CD4-positive, alpha-beta T cell treated with Interleukin-21 for 1 hour (primary cell): ENCODE measurements at places on chromosomes 6 and 20.

GRCh38 chr20:7967199-7967844 is 27.1 kb upstream of the HAO1 start:
- DNase-seq, result no peak

- no peak for DNase-seq
These were observed 27.6 kb upstream of the MRGBP start for GRCh38 chr20:62768551-62769287.

DNA sequence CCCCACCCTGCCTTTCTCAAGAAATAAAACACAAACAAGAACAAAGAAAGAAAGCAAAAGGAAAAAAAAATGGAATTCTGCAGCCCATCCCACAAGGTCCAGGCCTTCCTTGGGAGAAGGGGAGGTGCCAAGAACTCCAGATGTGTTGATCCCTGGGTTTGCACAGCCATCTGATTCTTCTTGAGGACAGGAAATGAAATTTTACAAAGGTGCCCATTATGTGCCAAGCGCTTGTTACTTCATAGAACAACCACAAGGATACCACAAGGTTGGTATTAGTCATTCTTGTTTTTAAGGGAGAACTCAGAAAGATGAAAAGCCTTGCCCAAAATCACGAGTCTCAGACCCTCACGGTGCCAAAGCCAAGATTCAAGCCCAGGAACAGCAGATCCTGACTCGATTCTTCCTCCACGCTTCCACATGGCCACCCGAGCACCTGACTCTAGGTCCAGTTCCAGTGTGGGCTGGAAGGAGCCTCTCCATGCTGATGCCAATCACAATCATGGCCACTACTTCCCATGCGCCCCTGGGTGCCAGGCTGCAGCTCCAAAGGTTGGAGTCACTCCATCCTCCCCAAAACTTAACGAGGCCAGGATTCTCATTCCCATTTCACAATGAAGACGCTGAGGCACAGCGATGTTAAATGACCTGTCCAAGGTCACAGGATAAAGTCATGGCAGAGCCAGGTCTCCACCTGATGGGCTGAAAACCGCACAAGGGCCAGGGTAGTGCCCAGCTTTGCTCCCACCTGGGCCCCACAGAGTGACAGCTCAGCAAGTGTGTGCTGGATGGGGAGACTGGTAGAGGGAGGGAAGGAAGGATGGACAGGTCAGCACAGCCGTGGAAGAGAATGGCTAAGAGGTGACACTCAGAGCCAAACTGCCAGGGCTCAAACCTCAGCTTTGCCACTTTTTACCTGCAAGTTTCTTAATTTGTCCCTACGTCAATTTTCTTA is 66.7 kb upstream of the TOP1 start:
- no peak for DNase-seq

DNA sequence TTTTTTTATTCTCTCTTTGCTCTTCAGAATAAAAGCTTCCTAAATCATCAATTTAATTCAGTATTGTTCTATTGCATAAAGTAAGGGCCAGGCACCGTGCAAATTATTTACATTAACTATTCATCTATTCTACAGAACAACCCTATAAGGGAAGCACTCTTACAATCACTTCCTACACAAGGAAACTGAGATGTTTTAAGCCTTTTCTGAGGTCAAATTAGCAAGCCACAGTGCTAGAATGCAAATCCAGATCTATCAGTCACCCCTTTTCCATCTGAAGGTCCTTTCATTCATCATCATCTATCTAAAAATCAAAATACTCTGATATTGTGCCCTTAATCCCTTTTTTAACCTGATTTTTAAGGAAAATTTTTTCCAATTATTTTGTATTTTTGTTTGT is 31.2 kb downstream of the FRK start:
- no peak for DNase-seq

- no peak for DNase-seq
These were observed 149.4 kb downstream of the SMOC2 start for GRCh38 chr6:168590406-168590805.

DNA sequence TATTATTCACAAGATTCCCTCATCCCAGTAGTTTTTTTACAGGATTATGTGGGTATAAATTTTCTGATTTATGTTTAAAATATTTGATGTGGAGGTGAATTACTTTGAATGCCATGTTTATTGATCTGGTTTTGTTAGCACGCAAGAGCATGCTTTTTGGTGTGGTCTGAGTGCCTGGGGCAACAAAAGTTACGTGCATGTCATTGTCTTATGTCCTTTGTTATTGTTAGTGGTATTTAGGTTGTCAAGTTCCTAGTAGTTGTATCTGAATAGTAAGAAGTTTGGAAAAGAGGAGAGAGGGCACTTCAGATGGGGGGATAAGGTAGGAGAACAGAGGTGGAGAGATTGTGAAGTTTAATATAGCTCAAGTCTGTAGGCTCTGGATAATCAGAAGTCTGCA is 95.0 kb downstream of the ATRN start:
- DNase-seq, result no peak

DNA sequence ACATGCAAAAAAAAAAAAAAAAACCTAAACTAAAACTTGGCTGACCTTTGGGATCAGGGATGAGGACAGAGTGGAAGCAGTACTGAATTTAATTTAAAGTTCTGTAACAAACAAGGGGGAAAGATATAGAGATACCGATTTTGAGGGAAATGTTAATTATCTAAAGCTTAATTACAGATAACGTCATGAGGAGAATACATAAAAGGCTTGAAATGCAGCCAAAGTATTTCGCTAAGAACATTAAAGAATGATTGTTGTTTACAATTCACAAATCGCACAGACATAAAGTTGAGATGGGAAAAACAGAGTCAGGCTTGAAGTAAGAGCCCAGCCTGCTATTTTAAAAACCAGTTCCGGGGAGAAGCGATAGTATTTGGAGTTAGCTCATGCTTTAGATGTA is 208.0 kb upstream of the SASH1 start:
- DNase-seq, result no peak

DNA sequence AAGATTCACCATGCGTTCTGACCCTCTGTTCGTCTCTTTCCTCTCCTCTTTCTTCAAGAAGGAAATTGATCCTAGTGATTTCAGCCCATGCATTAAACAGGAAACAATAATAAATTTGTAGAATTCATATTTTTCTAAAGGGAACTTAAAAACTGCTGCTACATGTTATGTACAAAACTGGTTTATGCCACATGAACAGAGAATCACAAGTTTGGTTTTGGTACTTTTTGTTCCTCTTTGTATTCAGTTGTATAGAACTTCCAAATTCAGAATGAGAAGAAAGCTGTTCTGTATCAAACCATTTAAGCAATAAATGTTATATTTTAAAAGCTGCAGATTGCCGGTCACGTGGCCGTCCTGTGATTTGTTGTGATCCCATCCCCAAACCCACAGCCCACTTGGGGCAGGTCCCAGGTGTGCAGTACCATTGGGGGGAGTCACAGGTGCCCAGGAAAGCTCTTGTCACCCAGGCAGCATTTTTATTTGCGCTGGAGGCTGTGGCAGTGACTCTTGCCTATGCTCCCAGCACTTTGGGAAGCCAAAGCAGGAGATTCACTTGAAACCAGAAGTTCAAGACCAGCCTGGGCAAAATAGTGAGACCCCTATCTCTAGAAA is 61.2 kb downstream of the SSR1 start:
- no peak for DNase-seq

- no peak for DNase-seq
These were observed 3.3 kb upstream of the BIRC7 start for GRCh38 chr20:63232235-63233060.

GRCh38 chr6:87277123-87277522 is 45.3 kb upstream of the SMIM8 start:
- peak; percentile 9 for DNase-seq

GRCh38 chr20:46119028-46119546 is 973 bp downstream of the CD40 start:
- no peak for DNase-seq

GRCh38 chr6:55456016-55456415 is 123.0 kb downstream of the HMGCLL1 start:
- DNase-seq, result no peak

DNA sequence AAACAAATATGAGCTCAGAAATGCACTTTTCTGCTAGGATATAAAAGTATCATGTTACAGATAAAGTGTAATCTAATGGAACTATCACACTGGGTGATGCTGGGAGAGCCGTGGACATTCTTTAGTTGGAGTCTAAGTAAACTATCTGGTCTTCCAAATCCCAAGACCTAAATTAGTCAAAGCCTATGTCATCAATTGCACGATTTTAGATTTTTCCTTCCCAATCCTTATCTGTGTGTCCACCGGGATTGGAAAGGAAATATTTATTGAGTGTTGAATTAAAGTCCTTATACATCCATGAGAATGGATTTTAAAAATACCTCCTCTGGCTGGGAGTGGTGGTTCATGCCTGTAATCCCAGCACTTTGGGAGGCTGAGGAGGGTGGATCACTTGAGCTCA is 19.6 kb upstream of the MRAP2 start:
- no peak for DNase-seq

- no peak for DNase-seq
These were observed 98.8 kb downstream of the MYLK4 start for GRCh38 chr6:2651961-2652360.

- no peak for DNase-seq
These were observed 271.6 kb upstream of the BMP2 start for GRCh38 chr20:6495907-6496306.

DNA sequence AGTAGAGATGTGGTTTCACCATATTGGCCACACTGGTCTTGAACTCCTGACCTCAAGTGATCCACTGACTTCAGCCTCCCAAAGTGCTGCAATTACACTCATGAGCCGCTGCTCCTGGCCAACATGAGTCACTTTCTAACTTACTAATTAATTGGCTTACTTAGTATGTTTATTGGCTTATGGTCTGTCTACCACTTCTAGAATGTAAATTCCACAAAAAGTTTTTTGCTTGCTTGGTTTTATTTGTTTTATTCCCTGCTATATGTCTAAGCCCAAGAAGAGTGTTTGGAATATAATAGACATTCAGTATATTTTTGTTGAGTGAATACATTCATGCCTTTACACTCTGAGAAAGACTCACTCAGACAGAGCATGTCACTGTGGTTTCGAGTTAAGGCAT is 86.0 kb downstream of the SAMD3 start:
- DNase-seq, result no peak

GRCh38 chr6:13846841-13847240 is 32.5 kb upstream of the MCUR1 start:
- DNase-seq, result no peak

DNA sequence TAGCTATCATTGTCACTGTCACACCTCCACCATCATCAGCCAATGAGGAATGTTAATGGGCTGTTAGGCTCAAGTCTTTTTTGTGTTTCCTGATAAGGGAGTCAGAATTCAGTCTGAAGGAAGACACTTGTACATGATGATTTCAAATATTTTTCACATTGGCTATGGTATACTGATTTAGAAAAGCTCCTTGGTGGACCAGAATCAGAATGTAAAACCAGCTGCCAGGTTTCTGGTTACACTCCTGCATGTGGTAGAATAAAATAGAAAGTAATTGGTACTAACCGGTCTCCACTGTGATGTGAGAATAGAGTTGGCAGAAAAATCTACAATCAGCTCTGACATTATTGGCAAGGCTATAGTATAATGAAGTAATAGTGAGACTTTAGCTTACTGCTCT is 10.7 kb downstream of the COL9A1 start:
- DNase-seq, result no peak

DNA sequence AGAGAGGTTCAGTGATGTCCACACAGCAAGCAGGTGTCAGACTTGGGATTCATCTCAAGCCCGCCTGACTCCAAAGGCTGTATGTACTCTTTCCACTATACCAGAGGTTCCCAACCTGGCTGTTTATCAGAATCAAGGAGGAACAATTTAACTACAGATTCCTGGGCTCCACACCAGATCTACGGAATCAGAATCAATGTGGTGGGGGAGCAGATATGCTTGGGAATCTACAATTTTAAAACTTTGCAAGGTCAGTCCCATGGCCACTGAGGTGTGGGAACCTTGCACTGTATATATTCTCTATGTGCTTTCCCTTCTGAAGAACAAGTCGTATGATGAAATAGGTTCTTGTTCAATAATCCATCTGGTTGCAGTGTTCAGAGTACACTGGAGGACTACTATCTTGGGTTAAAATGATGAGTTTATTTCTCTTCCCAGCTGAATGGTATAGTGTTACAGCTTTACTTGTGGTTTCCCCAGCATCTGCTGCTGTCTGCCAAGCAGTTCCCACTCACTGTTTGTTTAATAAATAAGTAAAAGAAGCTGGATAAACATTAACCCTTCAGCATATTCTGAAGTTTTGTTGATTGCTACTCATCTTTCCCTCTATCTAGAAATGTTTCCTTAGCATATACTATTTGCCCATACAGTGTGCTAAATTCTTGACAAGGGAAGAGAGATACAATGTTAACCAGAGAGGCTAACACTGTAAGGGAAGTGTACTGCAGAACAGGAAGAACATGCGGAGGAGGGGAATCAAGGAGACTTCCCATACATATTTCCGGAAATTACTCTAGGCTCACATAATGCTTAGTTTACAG is 9.9 kb downstream of the TTI1 start:
- DNase-seq, result no peak

DNA sequence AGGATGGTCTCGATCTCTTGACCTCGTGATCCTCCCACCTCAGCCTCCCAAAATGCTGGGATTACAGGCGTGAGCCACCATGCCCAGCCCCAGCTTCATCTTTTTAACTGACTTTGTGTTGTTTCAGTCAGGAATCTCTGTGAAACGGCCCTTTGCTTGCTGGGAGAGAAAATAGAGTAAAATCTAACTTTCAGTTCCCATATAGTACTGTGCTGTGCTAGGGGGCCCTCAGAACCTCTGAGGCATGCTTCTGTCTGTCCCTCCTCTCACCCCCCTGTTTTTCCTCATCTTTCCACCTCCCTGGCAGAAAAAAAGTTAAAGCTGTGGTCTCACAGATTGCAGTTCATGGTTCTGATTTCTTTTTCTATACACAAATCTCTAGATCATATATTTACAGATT is 48.4 kb downstream of the LRP11 start:
- DNase-seq, result no peak

DNA sequence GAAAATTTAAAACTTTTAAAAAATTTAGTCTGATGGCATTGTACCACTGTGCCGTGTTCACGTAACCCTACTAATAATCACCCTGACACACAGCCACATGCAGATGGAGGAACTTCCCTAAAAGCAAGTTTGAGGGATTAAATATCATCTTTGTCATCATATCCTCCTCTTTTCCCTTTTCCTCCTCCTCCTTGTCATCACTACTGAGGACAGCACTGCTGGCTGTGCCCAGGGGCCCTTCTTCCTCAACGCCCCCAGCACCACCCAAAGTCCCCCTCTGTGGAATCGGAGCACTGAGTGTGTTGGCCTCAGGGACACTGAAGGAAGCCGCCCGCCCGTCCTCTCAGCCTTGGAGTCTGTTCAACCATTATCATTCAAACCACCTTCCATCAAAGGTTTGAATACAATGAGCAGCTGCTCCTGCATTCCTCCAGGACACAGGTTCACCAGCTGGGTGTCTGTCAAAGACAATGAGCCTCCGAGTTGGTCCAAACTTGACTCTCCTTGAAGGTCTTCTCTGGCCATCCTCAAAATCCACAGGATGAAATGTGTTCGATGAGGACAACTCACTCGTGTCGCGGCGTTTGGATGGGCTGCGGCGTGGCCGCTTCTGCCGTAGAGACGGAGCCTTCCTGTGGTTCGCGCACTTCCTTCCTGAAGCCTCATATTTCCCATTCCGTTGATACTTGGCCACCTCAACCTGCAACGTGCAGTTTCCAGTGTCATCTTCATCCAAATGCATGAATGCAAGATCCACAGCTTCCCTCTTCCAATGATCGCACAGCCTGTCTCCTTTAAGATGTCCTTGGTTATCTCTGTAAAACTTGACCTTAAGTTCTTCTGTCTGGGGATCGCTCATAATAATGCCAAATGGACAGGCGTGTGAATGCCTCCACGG is 23.3 kb downstream of the NQO2 start:
- peak; percentile 44 for DNase-seq

- no peak for DNase-seq
These were observed 737.7 kb downstream of the FRK start for GRCh38 chr6:115323001-115323400.
